ENCODE measurements at places on chromosomes 5 and 9.

DNA sequence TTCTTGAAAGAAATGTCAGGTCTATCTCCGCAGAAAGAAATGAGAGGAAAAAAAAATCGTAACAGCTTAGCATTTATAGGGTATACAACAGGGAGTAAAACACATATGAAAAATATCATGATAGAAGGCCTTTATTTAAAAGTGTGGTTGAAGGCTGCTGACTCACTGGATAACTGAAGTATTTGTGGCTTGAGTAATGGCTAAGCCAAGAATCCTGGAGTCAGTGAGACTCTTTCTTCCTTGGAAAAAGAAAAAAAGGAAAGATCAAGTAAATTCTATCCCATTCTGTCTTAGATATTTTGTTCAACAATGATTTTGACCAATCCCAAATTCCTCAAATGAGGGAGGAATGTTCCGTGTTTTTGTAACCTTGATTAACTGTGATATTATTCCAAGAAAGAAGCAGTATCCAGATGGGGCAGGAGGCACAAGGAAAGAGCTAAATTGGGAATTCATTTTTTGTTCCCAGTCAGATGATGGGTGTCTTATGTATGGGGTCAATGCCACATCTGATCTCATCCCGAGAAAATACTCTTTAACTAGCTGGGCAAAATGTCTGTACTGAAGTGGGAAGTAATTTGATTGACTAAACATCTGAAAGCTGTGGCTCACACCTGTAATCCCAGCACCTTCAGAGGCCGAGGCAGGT is 64.3 kb upstream of the MYO10 start:
- no peak for DNase-seq

DNA sequence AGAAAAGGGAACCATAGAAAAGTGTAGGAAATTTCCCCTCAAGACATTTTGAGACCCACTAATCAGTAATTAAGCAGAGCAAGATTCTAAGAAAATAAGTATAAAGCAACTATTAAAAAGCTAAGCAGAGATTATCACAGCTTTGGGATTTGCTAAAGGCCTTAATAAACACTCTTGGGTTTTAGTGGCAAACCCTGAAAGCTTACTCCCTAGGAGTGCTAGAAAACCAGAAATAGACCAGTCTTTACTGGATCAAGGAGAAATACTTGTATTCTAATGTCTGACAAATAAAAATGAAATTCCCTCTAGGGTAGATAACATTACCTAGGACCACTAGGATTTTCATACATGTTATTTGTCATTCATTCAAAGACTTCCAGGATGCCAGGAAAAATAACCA is 510.8 kb downstream of the SPATA31D1 start:
- no peak for DNase-seq

DNA sequence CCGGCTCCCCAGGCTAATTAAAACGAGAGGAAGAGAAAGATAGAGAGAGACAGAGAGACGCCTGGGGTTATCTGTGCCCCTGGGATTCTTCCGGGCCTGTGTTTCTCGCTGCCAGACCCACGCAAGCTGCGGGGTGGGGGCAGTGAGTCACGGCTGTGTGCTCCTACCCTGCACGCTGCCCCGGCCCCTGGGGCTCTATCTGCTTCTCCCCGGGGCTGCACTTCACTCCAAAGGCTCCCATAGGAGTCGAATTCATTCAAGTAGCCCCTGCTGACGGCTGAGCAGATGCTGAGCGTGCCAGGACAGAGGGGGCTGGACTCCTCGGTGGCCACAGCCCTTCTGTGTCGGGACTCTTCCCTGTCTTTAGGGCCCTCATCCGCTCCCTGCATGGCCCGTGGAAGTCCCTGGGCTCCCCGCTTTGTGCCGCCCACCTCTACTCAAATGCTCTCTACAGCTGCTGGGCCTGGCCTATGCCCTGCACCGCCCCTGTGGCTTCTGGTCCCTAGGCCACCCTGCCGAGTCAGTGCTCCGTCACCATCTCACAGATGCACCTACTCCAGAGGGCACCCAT is 22.8 kb downstream of the SARDH start:
- no peak for DNase-seq

DNA sequence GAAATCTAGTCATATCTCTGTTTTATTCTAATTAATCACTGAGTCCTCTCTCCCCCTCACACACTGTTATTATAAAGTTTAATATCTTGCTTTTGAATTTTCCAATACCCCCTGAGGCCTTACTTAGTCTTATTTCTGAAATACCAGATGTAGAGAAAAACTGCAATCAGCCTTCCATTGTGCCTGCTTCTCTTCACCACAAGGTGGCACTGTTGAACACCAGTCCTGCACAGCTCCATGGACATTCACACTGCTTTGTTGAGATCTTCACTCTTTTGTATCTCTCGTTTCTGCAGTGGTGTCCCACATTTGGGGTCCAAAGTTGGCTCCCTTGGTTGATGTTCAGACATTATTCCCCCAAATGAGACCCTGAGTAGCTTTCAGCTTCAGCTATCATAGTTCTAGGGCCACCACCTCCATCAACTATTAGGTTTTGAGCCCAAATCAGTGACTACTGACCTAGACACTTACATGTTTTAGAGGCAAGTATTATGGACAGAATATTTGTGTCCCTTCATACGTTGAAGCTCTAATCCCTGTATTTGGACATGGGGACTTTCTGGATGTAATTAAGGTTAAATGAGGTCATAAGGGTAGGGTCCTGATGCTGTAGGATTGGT is 24.3 kb downstream of the BOD1 start:
- DNase-seq, result no peak

- no peak for DNase-seq
These were observed 109.3 kb downstream of the ATPSCKMT start for GRCh38 chr5:10140195-10140973.

DNA sequence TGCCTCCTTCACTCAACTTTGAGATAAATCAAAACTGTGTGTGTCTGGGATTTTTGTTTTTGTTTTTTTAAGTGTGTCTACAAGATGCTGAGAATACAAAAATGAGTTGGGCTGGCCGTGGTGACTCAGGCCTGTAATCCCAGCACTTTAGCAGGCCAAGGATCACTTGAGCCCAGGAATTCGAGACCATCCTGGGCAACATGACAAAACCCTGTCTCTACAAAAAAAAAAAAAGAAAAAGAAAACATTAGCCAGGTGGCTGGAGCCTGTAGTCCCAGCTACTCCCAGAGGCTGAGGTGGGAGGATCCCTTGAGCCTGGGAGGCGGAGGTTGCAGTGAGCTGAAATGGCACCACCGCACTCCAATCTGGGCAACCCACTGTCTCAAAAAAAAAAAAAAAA is 21.0 kb downstream of the HNRNPK start:
- DNase-seq, result no peak

DNA sequence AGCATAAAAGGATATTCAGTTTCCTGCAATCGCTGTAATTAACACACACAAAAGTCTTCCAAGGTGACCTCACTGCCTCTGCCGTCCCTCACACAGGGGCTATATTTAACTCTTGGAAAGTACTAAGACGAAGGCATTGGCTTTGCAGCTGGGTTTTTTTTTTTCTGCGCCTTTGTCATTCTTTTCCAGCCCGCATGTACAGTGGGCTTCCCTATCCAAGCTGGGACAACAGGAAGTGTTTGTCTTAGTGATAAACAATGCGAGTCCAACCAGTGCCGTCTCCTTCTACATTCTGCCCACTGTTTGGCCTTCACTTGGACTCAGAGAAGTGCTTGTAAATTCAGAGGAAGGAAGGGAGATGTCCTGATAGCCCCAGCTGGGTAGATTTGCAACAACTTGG is 17.6 kb downstream of the AFAP1L1 start:
- no peak for DNase-seq

Measured in CD4-positive, alpha-beta T cell treated with Interleukin-6 for 4 hours (primary cell).